ENCODE measurements at places on chromosomes 6 and 20.

DNA sequence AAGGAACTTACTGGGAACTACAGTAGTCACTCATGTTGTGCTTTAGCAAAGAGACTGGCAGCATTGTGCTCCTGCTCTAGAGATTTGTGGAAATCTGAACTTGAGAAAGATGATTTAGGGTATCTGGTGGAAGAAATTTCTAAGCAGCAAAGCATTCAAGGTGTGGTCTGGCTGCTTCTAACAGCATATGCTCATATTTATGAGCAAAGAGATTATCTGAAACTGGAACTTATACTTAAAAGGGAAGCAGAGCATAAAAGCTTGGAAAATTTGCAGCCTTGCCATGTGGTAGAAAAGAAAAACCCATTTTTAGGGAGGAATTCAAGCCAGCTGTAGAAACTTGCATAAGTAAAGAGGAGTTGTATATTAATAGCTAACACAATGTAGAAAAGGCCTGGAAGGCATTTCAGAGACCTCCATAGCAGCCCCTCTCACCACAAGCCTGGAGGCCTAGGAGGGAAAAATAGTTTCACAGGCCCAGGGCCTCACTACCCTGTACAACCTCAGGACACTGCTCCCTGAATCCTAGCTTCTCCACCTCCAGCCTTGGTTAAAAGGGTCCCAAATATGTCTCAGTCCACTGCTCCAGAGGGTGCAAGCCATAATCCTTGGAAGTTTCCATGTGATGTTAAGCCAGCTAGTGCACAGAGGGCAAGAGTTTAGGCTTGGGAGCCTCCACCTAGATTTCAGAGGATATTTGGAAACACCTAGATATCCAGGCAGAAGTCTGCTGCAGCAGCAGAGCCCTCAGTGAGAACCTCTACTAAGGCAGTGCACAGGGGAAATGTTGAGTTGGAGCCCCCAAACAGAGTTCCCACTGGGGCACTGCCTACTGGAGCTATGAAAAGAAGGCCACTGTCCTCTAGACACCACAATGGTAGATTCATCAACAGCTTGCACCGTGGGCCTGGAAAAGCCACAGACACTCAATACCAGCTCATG, 6.6 kb downstream of the EPM2A start:
- DNase-seq: no peak

DNA sequence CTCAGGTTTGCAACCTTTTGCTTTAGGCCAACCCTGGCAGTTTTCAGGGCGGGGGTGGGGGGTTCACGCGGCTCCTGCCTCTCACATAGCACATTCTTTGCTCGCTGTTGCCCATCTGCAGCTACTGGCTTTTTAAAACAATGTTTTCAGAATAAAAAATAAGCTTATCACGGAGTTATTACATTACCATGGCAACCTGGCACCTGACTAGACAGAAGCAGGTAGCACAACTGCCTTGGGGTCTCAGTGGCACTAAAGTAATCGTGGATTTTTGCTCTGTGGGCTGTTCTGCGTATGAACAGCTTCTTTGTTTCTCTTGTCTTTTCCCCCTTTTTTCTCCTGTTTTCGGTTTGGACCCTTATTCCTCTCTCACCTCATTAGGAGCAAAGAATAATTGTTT, 9.1 kb upstream of the MANBAL start:
- no peak for DNase-seq

DNA sequence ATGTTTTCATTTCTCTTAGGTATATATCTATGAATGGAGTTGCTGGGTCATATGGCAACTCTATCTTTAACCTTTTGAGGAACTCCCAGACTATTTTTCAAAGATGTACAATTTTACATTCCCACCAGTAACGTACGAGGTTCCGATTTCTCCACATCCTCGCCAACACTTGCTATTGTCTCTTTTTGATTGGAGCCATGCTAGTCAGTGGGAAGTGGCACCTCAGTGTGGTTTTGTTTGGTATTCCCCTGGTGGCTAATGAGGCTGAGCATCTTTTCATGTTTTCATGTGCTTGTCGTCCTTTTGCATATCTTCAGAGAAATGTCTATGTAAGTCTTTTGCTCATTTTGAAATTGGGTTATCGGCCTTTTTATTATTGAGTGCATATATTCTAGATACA, 178.6 kb upstream of the EXOC2 start:
- DNase-seq: no peak

GRCh38 chr20:54276577-54277169, 68.8 kb downstream of the PFDN4 start:
- DNase-seq: no peak

GRCh38 chr6:132998418-132998817, 184.0 kb downstream of the RPS12 start:
- DNase-seq: peak; percentile 1

- no peak for DNase-seq
Measured at GRCh38 chr6:2885967-2886735, 17.0 kb downstream of the SERPINB9 start.

DNA sequence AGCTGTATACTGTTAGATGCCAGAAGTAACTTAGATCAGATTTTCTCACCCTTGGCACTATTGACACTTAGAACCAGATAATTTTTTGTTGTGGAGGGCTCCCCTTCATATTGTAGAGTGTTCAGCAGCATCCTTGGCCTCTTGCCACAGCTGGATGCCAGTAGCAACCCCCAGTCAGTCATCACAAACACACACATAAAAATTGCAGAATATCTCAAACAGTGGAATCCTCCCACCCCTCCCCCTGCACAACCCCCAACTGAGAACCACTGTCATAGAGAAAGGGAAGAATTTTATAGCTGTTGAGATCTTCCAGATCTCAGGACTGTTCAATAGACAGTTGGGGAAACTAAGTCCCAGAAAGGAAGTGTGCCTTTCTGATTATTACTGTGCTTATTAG, 81.2 kb upstream of the VSTM2L start:
- DNase-seq: peak; percentile 51

- no peak for DNase-seq
Measured at GRCh38 chr6:34810017-34810882, 18.4 kb downstream of the BLTP3A start.

- no peak for DNase-seq
Measured at GRCh38 chr6:54072635-54073313, 38.5 kb upstream of the MLIP start.

GRCh38 chr6:10073341-10073740, 341.5 kb downstream of the TFAP2A start:
- DNase-seq: no peak

DNA sequence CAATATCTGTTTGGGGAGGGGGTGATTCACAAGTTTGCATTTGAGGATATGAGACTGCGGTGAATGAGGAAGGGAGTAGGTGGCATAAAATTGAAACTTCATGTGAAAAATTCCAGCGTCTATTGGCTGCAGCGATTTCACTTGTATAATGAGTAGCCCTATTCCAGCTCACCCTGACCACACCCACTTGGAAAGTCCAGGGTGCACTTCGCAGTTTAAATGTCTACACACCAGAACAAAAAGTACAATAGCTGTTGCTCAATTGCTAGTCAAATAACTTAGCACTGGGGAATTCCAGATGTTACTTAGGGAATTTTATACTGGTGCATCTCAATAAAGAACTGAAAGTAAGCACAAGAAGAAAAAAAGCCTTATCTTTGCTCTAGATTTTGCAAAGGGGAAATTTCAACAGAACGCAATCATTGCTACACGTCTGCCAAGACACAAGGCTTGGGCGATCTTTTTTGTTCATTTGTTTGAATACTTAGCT, 6.3 kb downstream of the TNFAIP3 start:
- peak; percentile 53 for DNase-seq

- DNase-seq: no peak
Measured at GRCh38 chr20:51313358-51313827, 229.1 kb downstream of the NFATC2 start.

DNA sequence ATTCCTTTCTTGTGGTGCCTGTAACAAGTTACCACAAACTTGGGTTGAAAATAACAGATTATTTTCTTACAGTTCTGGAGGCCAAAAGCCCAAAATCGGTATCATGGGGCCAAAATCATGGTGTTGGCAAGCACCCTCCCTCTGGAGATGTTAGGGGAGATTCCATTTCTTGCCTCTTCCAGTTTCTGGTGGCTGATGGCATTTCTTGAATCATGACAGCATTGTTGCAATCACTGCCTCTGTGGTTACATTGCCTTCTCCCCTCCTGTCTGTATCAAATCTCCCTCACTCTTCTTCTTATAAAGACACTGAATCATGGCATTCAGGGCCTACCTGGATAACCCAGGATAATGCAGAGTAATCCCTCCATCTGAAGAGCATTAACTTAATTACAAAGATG, 17.9 kb upstream of the TENT5A start:
- DNase-seq: no peak

DNA sequence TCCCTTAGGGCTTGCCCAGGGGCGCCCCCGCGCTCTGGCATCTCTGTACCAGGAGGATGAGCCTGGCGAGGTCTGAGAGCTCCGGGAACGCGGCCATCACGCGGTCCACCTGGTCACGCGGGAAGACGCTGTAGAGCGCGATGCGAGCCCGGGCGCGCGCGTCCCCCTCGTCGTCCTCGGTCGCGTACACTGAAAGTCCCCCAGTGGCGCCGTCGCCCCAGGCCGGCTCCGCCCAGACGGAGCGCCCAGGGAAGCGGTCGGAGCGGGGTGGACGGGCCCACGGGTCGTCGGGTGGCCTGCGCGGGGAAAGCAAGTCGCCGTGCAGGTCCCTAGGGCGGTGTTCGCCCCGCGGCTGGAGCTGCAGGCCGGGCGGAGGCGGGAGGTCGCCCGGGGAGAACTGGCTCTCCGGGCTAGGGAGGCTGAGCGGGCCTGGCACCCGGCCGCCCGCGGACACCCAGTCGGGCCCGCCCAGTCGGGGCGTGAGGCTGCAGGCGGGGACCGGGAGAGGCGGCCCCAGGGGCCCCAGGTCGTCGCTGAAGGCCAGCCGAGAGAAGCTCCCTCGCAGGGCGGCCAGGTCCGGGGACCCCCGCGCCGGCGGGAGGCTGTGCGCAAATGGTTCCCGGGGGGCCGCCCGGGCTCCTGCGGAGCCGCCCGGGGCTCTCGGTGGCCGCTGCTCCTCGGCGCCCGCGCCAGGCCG, 34.0 kb downstream of the ZC3H12D start:
- no peak for DNase-seq

DNA sequence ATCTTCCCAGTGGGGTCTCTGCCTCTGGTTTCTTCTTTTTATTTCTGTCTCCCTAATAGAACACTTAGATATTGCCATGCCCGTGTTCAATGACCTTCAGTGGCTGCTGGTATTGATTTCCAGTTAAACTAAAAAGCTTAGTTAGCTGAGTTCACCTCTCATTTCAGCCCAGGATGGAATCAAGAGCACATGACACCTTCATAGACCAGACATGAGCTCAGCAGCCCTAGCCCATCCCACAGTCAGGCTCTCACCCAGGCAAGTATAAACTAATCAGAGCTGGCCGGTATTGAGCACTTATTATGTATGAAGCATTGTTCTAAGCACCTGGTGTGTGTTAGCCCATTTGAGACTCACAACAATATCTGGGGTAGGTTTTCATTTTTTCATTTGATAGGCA, 33.7 kb upstream of the PLEKHG1 start:
- DNase-seq: no peak

GRCh38 chr20:47438464-47439381, 63.0 kb upstream of the NCOA3 start:
- no peak for DNase-seq

DNA sequence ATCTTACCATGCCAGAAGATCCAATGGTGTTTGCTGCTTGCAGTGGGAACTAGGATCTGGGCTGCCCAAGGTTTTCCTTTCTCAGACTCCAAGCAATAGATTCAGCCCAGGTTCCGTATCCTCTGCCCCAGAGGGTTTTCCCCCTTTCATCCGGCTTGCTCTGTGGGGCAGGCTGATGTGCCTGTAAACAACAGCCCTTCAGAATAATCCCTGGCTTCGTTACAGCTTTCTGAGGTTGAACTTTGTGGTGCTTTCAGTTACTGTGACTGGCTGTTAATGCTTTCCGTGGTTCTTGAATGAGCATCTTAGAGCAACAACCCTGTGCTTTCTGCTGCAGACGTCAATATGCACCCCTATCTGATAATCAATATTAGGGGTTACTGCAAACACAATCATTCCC, 400.4 kb downstream of the BTBD3 start:
- DNase-seq: no peak

- no peak for DNase-seq
Measured at GRCh38 chr6:128239146-128239545, 281.3 kb downstream of the PTPRK start.

DNA sequence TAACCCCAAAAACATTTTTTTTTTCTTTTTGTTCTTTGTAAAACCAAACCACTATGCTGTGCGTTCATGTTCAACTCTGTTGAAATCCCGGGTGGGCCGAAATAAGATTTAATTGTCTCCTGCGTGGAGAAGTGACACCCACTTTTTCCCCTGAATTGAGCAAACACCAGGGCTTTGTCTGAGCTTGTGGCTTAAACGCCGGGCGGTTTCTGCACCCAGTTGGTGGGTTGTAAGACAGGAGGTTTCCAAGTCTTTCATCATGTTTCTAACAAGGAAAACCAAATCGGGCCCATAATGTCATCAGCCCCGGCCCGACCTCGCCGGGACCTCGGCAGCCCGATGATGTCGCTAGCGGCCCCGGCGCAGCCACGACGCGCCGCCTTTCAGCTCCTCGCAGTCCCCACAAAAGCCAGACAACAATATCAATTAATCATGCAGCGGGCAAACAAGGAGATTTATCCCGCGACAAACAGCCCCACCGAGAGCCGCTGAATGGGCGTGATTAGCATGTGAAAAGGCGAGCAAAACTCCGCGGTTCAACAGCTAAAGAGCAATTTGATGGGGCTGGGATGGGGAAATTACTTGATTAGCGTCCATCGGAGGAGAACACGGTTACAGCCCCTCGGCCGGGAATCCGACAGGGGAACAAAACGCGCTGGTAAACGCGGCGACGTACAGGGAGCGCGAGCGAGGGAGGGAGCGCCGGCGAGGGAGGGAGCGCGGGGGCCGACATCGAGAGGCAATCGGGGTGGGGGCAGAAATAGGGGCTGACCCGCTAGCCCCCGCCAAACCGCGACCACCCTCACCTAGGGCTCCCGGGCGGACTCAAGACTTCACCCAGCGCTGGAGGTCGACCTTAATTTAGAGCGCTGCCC, 5.3 kb downstream of the LINC00237 start:
- DNase-seq: no peak

DNA sequence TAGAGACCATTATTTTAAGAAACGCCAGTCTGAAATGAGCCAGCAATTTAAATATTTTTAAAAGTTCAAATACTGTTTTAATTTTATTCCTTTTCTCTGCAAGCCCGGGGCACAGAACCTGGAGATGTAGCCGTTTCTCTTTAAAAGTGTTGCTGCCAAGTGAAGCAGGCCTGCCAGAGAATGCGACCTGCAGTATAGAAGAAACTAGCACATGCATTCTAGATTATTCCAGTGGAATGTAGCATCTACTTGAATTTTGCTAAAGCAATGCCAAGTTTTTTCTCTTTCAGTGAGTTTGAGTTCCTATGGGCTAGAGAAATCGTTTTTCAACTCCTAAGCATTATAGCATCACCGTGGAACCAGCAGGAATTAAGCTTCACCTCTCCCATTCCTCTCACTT, 101.3 kb downstream of the QRSL1 start:
- DNase-seq: no peak

GRCh38 chr6:56988145-56988544, 33.2 kb downstream of the BEND6 start:
- DNase-seq: no peak

DNA sequence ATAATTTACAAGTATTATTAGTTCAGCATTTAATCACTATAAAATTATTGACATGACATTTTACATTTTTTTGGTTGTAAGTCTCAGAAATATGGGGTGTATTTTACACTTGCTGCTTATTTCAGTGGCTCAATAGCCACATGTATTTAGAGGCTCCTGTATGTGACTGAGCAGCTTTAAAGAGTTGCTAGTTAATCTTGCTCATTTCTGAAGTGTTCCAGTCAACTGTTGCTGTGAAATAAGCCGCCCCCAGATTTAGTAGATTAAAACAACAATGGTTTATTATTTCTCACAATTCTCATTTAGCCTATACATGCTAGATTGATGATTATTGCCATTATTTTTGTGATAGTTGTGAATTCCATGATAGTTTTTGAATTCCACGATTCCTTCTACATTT, 23.0 kb downstream of the CD109 start:
- DNase-seq: no peak
